ENCODE measurements at places on chromosomes 2 and 18.

GRCh38 chr2:232521959-232522622 lies 1.9 kb downstream of the PRSS56 start:
- DNase-seq: no peak

- DNase-seq: no peak
Measured at GRCh38 chr18:2894841-2895370, 48.1 kb downstream of the EMILIN2 start.

DNA sequence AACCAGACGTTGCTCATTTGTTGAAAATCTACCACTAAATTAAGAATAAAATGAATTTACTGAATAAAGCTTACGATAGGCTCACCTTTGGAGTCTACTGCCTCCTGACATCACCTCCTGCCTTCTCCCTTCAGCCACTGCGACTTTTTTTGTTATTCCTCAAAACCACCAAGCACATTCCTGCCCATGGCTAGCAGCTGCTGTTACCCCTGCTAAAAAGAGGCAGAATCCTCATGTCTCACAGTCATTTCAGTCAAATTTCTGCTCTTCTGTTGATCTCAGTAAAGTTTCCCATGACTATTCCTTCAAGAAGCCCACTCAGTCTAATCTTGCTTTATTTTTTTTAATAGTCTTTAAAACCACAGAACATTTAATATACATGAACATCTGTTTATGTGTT lies 40.8 kb upstream of the ANKRD62 start:
- DNase-seq: no peak

DNA sequence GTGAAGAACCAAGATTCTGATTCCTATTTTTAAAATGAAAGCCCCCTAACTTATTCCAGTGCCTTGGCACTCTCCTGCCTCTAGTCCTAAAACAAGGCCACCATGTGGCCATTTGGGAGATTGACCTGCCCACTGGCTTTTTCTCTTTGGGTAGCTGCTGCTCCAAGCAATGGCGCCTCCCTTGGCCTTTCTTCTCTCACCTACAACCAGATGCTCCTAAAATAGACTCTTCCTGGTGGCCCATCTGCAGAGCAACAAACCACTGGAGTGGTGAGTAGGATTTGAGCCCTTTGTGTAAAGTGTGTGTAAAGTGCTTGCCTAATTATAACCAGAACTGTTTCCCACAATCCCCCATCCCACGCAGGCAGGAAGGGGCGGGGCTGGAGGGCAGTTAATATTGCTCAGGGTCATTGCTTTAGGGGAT lies 114.2 kb downstream of the FHOD3 start:
- DNase-seq: no peak

GRCh38 chr2:45754131-45755010 lies 102.9 kb downstream of the PRKCE start:
- DNase-seq: no peak

DNA sequence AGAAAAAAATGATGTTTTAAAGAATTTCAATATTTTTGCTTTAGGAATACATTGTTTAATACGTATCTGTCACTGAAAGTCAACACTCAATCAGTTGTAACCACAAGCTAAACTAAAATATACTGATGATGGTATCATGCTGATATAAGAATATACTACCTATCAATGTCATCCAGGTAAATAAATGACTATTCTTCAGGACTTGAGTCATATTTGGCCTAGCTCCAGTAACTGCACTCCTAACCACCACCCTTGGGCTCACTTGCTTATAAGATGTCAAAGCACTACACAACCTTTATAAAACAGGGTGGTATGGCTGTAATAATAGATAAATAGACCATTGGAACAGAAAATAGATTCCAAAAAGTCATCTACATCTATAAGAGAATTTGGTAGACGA lies 48.8 kb downstream of the RND3 start:
- no peak for DNase-seq

DNA sequence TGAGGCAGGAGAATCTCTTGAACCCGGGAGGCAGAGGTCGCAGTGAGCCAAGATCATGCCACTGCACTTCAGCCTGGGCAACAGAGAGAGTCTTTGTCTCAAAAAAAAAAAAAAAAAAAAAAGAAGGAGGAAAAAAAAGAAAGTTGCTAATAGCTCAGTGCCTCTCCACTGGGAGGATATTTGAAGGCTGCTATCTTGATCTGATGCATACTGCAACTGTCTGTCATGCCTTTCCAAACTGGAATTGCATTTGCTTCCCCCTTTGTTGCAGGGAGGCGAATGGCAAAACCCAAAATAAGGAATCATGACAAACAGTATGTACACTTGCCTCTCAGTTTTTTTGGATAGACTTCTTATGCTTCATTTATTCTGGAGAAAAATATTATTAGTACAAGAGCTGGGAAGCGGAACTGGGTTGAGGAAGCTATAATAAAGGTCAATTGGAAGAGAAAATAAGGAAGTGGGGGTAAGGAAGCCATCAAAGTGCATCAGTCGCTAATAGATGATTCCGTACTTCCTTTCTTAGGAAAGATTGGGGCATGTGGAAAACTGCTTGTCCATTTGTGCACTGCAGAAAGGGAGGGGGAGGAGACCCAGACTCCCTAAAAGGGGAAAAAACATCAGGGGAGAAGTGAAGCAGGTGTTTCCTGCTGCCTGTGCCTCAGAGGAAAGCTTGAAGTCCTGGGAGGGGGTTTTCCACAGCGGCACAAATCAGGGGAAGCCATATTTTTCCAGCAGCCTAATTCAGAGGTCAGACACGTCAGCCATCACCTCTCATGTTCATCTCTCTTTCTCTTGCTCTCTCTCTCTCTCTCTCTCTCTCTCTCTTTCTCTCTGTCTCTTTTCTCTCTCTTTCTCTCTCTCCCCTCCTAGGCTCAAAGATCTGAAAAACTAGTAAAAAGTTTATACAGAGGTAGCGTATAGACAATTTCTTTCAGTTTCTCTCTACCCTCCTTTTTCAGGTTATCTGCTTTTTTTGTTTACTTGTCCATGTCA lies 301.4 kb upstream of the TNP1 start:
- DNase-seq: no peak

GRCh38 chr2:137837830-137838229 lies 126.4 kb upstream of the HNMT start:
- DNase-seq: no peak

GRCh38 chr2:223418604-223419199 lies 183.5 kb downstream of the SCG2 start:
- DNase-seq: no peak

DNA sequence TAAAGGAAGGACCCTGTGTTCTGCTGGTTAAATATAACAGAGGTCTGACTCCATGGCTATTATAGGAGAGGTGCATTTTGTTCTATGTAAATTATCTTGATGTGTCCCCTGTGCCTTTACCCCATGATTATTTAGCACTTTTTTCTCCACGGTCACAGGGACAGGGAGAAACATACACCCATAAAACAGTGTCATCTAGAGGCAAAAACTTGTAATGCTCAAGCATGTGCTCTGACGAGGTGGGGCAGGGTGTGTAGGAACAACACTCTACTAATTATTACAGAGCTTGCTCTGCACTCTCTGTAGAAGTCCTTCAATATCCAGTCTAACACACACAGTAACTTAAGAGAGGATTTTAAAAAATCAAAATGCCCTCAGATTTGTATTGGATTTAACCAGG lies 187.9 kb downstream of the NEDD4L start:
- no peak for DNase-seq

DNA sequence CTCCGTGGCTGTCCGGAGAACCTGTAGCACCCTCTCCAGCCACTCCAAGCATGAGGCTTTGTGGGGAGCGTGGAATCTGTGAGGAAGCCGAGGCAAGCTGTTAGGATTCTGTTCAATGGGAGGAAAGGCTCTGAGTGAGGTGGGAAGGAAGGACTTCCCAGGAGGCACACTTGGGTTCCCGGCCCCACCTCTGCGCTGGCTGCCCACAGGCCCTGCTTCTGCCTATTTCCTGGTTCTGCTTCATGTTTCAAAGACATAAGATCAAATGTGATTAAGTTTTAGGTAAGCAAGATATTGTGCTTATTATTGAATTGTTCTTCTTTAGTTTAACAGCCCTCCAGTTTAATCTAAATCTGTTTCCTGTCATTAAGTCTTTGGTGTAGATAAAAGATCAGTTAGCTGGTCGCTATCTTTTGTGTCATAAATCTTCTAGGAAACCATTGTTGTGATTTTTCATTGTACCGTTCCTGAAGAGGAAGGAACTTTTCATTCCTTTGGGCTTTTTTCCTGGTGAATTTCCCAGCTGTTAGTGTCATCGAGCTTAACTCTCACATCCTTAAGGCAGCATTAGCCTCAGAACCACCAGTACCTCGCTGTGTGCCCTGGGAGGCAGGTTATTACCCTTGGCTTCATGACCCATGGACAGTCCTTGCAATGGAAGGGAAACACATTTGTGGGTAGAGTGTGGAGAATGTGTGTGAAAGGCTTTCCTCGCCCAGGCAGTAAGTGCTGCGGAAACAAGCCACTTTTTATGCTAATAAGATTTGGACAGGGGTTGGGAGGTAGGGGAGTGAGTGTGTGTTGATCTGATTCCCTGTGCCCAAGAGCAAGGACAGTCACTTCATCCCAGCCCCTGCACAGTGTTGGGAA lies 61.9 kb upstream of the ALPP start:
- DNase-seq: no peak

GRCh38 chr2:186496401-186496800 lies 10.3 kb downstream of the ZC3H15 start:
- no peak for DNase-seq

- no peak for DNase-seq
Measured at GRCh38 chr2:239531456-239532241, 130.8 kb upstream of the HDAC4 start.

- DNase-seq: no peak
Measured at GRCh38 chr2:17035010-17035409, 369.4 kb upstream of the CYRIA start.

GRCh38 chr18:2111456-2111855 lies 459.8 kb downstream of the METTL4 start:
- no peak for DNase-seq

DNA sequence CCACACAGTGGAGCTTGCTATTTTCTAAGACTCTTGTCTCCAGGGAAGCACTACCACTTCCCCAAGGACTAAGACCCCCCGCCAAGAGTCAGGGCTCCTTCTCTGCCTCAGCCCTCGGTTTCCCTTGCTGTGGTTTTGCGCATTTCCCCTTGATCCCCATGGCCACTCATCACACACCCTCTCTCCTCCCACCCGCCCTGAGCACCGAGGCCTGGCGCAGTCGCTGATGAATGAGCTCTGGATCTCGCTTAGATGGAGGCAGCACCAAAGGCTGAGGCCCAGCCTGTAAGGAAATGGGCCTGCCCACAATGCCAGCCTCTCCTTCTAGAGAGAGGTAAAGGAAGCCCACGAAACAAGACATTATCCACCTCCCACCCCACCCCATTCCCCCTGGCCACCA lies 96.9 kb downstream of the TNS1 start:
- no peak for DNase-seq

DNA sequence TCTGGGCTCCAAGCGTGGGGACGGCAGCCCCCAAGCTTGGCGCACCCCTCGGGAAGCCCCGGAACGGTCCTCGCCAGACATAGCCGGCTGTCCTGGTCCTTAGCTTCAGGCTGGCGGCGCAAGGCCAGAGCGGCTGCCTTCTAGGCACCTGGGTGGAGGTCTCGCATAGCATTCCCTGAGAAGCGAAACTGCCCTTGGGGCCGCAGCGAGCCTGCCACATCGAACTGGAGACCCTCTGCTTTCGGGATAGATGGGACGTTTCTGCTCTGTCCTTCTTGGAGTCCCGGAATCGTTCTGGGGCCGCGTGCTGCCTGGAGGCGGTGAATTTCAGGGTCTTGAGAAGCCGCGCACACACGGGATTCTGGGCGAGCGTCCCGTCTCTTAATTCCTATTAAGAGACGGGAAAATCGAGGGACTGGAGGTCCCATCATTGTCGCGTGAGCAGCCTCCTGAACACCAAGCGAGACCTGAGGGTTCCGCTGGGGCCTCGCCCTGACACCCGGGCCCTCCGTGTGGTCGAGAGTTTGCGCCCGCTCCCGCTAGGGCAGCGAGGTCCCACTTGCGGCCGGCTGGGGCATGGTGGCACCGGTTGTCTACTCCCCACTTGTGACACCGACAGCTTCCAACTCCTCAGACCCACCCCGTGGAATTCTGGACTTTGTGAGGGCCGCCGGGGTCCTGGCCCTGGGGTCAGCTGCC lies 9.7 kb upstream of the EN1 start:
- DNase-seq: no peak

DNA sequence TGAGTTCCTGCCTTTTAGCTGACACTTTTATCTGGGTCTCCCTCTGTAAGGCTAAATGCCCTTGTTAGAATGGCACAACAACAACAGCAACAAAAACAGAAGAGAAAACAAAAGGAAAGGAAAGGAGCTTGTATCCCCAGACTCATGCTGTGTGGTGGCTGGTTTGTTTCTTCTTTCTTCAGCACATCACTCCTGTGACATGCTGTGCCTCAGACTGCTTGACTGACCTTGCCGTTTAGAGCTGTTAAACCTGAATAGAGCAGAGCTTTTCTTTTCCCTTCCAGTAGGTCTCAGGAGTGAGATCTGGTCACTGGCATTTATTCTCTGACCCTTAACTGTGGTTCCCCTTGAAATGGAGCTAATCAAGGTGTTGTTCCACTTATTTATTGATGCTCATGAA lies 18.9 kb downstream of the GALNT13 start:
- DNase-seq: no peak

GRCh38 chr2:38709567-38710194 lies 41.5 kb downstream of the SRSF7 start:
- DNase-seq: no peak

DNA sequence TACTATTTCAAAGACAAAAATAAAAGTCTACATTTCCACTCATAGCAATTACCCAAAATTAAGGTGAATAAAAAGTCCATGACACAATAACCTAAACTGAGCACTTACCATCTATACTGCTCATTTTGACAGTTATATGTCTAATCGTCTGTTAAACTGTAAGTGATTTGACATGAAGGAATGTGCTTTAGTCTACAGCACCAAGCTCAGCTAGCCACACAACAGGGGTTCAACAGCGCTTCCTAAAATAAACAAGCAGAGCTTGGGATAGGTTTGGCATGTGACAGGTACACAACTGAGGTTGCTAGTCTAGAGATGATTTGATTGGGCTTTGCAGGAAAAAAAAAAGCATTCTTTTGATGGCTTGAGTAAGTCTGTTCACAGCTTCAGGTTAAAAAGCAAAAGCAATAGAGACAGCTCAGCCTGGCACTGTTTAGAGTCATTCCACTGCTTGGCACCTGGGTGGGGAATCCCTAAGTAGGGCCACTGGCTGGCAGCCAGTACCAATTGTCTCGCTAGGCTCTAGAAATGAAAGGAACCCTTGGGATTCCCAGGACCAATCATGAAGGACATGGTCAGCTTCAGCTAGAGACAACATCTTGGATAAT lies 78.6 kb downstream of the BARD1 start:
- no peak for DNase-seq
